Activated CD4-positive, alpha-beta T cell treated with anti-CD3 and anti-CD28 coated beads, Interleukin-2, amount 50 U/mL, for 24 hours (primary cell): ENCODE measurements at places on chromosomes 2 and 18.

- DNase-seq, result no peak
Measured at GRCh38 chr18:12313530-12314245, 5.6 kb downstream of the TUBB6 start.

- no peak for DNase-seq
Measured at GRCh38 chr18:48949050-48949605, 1.6 kb downstream of the SMAD7 start.

GRCh38 chr2:3268705-3269029 is 109.0 kb downstream of the EIPR1 start:
- DNase-seq, result no peak

DNA sequence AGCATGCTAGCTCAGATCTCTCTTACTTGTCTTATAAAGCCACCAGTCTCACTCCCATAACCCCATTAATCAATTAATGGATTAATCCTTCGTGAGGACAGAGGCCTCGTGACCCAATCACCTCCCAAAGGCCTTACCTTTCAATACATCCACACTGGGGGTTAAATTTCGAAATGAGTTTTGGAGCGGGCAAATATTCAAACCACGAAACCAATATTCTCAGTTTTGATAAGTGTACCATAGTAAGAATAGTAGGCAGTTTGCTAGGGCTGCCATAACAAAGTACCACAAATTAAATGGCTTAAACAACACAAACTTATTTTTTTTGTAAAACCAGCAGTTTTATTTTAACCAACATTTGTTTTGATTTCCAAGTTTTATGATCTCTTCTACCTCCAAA is 15.2 kb downstream of the HIBCH start:
- DNase-seq, result no peak

- no peak for DNase-seq
Measured at GRCh38 chr2:221255862-221256261, 316.2 kb downstream of the EPHA4 start.
